Aorta (tissue), 5 donors: ENCODE measurements at places on chromosomes 11 and 22. TPM values are rescaled to one million over a fixed set of nuclear protein-coding genes. Genes with fewer than 3 reads are reported as not detected.
A peak's percentile ranks its signal among the peaks of the same experiment; 100 is the strongest.

- peak; percentile 13 for DNase-seq
- H3K27me3 ChIP-seq = no peaks in the 10 kb centered on the region
- no peak overlapping the region for H3K4me3 ChIP-seq
- H3K4me1 ChIP-seq = no peaks in the 10 kb centered on the region
- H3K36me3 ChIP-seq = no peaks in the 10 kb centered on the region
These were observed 36.8 kb downstream of the TBX1 start for GRCh38 chr22:19797086-19798002.

GRCh38 chr11:65315866-65316226, 1.2 kb downstream of the CDC42EP2 start:
- no peak overlapping the region for H3K27ac ChIP-seq
- H3K4me3 ChIP-seq = no peak overlapping the region
- no peaks in the 10 kb centered on the region for H3K27me3 ChIP-seq
- peaks cover 2% of the 10 kb centered on the region for H3K4me1 ChIP-seq

DNA sequence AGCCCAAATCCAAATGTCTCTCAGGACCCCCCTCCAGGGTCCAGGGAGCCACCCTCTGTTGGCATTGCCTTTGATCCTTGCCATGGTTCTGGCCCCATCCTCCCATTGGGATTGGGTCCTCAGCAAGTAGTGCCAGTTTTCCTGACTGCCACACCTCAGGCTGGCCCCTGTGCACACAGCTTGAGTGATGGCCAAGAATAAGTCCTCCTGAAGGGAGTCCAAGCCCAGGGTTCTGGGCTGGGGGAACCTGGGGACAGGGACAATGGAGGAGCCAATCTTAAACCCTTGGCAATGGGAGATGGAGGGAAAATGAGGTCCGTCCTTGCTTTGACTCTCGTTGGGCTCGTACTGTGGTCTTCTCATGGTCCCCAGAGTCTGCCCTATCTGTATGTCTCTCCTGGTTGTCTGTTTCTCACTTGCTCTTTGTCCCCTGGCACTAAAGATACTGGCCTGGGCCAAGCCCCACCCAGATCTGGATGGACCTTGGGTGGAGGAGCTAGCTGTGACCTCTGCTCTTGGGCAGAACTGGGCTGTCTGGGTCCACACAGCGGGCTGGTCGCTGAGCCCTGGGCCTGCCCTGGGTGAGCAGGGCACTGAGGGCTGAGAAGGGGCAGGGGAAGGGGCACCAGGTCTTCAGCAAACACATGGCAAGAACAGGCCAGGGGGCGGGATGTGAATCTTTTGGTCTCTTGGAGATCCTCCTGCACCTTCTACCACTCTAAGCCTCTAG, 2.9 kb downstream of the SOX10 start:
- H3K36me3 ChIP-seq = no peaks in the 10 kb centered on the region
- H3K4me3 ChIP-seq = no peak overlapping the region
- no peaks in the 10 kb centered on the region for H3K4me1 ChIP-seq

DNA sequence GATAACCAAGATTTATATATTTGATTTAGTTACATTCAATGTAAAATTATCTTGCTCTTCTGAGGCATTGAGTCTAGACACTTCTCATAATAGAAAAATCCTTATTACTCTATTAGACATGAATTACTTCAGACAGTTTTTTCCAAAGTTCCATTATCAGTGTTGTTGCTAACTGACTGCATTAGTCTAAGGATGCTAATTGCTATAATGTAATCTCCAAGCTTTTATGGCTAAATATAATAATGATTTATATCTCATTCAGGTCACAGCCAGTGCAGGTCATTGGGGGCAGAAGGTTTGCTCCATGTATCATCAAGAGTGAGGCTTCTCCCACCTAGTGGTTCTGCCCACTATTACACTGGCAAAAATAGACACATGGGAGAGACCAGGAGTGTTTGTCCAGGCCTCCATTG, 377.2 kb upstream of the DDI1 start:
- H3K27ac ChIP-seq = no peak overlapping the region
- no peak overlapping the region for H3K4me3 ChIP-seq
- no peaks in the 10 kb centered on the region for H3K27me3 ChIP-seq
- no peak for DNase-seq
- H3K36me3 ChIP-seq = no peaks in the 10 kb centered on the region

GRCh38 chr11:67031791-67032561, 9.0 kb downstream of the SYT12 start:
- no peak overlapping the region for H3K27ac ChIP-seq
- no peak overlapping the region for H3K4me3 ChIP-seq
- H3K27me3 ChIP-seq = no peaks in the 10 kb centered on the region
- DNase-seq = no peak
- no peaks in the 10 kb centered on the region for H3K36me3 ChIP-seq
- H3K4me1 ChIP-seq = no peaks in the 10 kb centered on the region

- H3K4me1 ChIP-seq = peaks cover 17% of the 10 kb centered on the region
- no peak for DNase-seq
- H3K27me3 ChIP-seq = no peaks in the 10 kb centered on the region
- peak overlapping the region; percentile 45 for H3K27ac ChIP-seq
These were observed 113.9 kb downstream of the ARL14EP start for GRCh38 chr11:30436801-30437200.

DNA sequence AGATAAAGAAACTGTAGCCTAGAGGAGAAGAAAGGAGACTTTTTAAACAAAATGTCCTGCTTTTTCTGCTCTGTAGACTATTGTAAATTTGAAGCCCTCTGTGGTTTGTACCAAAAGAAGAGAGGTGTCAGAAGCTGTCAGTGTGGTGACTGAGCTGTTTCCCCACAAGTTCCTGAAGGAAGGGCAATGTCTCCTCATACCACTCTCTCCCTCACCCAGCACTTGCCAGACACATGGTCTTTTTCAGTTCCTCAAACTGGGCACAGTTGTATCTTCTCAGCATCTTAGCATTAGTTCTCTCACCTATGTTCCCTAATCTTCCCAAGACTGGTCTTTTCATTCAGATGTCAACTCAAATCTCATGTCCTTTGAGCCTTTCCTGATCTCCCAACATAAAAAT, 4.3 kb downstream of the BCO2 start:
- peaks cover 2% of the 10 kb centered on the region for H3K36me3 ChIP-seq
- no peak overlapping the region for H3K27ac ChIP-seq
- no peaks in the 10 kb centered on the region for H3K27me3 ChIP-seq
- no peak overlapping the region for H3K4me3 ChIP-seq
- DNase-seq = no peak
- no peaks in the 10 kb centered on the region for H3K4me1 ChIP-seq

DNA sequence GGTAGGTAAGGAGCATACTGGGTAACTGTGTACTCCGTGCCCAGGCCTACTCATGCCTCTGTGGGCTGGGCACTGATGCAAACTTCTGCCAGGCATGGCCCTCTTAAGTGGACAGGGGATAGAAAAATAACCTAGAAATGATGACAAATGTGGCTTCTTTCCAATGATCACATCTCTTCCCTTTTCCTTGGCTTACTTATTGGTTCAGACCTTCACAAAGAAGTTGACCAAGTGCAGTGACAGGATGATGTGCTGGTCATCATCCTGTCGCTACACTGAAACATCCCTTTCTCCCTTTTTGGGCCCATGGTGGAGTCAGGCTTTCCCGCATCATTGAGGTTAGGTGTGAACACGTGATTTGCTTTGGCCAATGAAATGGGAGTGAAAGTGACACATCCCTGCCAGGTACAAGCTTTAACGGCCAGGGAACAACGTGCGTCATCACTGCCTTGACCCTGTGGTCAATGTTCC, 31.8 kb upstream of the APOBEC3A start:
- DNase-seq = no peak
- no peak overlapping the region for H3K4me3 ChIP-seq
- H3K27me3 ChIP-seq = no peaks in the 10 kb centered on the region
- H3K27ac ChIP-seq = no peak overlapping the region

DNA sequence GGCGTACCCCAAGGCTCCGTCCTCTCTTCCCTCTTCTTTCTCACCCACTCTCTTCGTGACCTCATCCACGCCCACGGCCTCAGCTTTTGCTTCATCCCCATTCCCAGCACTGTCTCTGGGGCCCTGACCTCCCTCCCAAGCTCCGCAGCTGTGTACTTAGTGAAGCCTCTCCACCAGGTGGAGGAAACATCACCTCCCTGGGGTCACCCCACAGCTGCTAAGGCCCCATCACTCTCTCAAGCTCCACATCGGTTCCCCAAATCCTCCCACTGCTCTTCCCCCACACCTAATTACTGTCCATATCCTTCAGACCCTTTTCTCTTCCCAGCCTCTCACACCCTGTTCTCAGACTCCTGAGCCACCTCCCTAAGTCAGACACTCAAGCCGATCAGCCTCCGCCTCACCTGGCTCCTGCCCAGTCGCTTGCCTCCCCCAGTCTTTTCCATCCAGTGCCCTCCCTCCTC, 7.9 kb upstream of the SYT7 start:
- DNase-seq = no peak
- no peak overlapping the region for H3K4me3 ChIP-seq
- H3K4me1 ChIP-seq = no peaks in the 10 kb centered on the region
- no peaks in the 10 kb centered on the region for H3K36me3 ChIP-seq

- H3K4me1 ChIP-seq = peaks cover 6% of the 10 kb centered on the region
- no peak overlapping the region for H3K4me3 ChIP-seq
- no peak overlapping the region for H3K27ac ChIP-seq
- H3K27me3 ChIP-seq = no peaks in the 10 kb centered on the region
- DNase-seq = no peak
These were observed 162.4 kb downstream of the SOX6 start for GRCh38 chr11:16193897-16194381.

GRCh38 chr11:123543797-123544196, 110.6 kb downstream of the SCN3B start:
- H3K27ac ChIP-seq = no peak overlapping the region
- DNase-seq = no peak
- no peak overlapping the region for H3K4me3 ChIP-seq
- no peaks in the 10 kb centered on the region for H3K36me3 ChIP-seq

DNA sequence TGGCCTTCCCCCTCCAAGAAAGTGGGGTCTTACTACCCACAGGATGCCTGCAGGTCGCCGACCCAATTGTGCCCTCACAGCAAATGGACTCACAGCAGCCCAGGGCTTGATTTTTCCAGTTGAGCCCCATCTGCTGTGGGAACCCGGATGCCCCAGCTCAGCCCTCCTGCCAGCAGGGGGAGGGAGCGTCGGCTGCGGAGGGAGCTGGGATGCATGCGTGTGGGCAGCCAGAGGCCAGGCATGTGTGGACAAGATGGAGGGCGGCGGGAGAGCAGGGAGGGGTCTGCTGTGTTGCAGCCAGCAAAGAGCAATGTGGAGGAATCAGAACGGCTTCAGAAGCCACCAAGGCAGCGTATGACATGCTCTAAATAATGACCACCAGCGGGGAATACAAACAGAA, 41.0 kb upstream of the EIF3D start:
- H3K4me1 ChIP-seq = no peaks in the 10 kb centered on the region
- H3K27me3 ChIP-seq = no peaks in the 10 kb centered on the region
- no peak overlapping the region for H3K27ac ChIP-seq
- no peak for DNase-seq

- H3K27me3 ChIP-seq = no peaks in the 10 kb centered on the region
- H3K4me3 ChIP-seq = no peak overlapping the region
- no peaks in the 10 kb centered on the region for H3K36me3 ChIP-seq
- H3K4me1 ChIP-seq = peaks cover 4% of the 10 kb centered on the region
- H3K27ac ChIP-seq = no peak overlapping the region
These were observed 60.0 kb upstream of the PLET1 start for GRCh38 chr11:112320668-112321067.

DNA sequence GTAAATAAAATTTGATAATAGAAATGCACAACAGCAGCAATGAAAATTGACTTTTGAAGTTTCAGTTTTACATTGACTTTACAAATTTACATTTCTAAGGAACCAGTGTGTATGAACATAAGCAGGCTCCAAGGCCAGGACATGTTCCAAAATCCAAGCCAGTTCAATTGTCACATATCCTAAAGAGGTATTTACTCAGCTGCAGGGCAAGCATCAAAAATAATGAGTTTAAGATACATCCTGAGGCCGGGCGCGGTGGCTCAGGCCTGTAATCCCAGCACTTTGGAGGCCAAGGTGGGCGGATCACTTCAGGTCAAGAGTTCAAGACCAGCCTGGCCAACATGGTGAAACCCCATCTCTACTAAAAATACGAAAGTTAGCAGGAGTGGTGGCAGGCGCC, 39.0 kb upstream of the AKIP1 start:
- no peaks in the 10 kb centered on the region for H3K27me3 ChIP-seq
- no peak overlapping the region for H3K4me3 ChIP-seq
- DNase-seq = no peak
- H3K27ac ChIP-seq = no peak overlapping the region
- no peaks in the 10 kb centered on the region for H3K4me1 ChIP-seq
- no peaks in the 10 kb centered on the region for H3K36me3 ChIP-seq

DNA sequence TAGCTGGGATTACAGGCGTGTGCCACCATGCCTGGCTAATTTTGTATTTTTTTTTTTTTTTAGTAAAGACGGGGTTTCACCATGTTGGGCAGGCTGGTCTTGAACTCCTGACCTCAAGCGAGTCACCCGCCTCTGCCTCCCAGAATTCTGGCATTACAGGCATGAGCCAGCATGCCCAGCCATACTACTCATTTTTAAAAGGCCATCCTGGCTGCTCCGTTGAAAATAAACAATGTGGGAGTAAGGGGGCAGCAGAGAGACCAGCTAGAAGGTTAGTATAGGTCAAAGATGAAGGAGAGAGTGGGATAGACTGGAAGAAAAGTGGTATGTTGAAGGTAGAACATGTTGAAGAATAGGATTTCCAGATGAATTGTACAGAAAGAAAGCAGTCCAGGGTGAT, 17.6 kb upstream of the LIN7C start:
- no peak overlapping the region for H3K27ac ChIP-seq
- no peak overlapping the region for H3K4me3 ChIP-seq
- no peaks in the 10 kb centered on the region for H3K27me3 ChIP-seq
- DNase-seq = no peak

DNA sequence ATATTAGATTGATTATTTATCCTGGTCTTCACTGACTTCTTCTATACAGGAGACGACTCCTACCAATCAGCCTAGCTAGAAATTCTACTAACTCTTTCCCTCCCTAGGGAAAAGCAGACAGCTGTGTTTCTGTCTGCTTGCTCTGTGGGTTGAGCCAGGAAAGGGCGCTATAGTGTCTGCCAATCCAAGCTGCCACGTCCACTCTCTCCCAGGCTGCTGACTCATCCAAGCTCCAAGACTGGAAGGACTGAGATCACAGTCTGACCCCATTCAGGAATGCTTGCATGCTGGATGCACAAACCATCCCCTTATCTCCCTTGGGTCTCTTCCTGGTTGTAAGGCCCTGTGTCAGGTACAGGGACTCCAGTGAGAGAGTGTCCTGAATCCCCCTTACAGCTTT, 955.6 kb downstream of the OPCML start:
- no peak overlapping the region for H3K4me3 ChIP-seq
- no peaks in the 10 kb centered on the region for H3K4me1 ChIP-seq
- DNase-seq = no peak
- H3K27ac ChIP-seq = no peak overlapping the region
- no peaks in the 10 kb centered on the region for H3K27me3 ChIP-seq

Gene MAML2
- total RNA-seq = 27.5 TPM

Gene PLEKHB1
- total RNA-seq = 10.5 TPM

Gene TRIM49
- total RNA-seq = not detected

Gene C1QTNF5
- 42.4 TPM for total RNA-seq

Gene JRKL
- 13.7 TPM for total RNA-seq

Gene GAB4
- total RNA-seq = not detected

Gene SCN2B
- total RNA-seq = not detected

Gene C11orf68
- total RNA-seq = 45.6 TPM

Gene JAM3
- total RNA-seq = 94.9 TPM

Gene PRG3
- total RNA-seq = not detected

Gene ZBTB16
- total RNA-seq = 54.5 TPM
